ENCODE measurements at places on chromosomes 12 and 14.

DNA sequence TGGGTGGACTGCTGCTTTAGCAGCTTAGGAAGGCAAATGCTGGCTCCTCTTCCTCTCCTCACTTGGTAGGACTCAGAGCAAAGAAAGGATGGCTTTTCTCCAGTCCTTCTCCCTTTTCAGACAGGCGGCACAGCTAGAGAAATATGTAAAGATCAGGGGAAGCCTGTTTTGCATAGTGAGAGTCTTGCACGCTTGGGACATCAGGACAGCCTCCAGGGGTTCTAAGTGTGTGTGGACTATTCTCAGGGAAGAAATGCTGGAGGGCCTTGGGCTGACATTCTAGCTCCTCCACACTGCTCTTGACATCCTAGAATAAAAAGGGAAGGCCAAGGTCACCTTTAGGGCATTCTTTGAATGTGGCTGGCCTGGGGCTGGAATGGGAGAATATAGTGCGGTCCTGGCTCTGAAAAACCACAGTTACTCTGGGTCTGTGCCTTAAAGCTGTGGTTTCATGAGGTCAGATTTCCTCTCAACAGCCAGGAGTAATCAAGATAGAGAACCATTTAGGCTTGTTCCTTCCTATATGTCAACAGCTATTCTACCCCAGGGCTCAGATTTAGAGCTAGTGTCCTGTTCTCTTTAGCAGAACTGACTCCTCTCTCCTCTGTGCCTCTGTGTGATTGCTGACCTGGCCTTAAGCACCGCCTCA, 24.3 kb downstream of the CMA1 start:
- peak; percentile 32 for DNase-seq

DNA sequence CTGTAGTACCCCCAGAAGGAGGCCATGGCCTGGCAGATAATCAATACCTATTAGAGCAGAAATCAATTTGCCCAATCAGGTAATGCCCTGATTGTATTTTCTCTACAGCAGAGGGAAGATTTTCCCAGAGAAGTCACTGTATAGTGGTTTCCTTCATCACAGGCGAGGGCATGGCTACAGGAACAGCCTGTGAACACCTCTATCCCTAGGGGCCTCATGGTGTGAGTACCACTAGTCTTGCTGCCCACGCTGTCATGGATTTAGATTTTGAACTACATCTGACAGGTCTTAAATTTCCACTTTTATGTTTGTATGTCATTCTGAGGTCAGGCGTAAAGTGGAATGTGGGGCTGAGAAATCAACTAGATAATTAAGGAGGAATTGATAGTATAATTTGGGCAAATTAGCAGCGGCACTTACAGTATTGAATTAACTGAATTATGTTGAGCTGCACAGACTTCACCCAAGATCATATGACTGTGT, 42.4 kb upstream of the STXBP6 start:
- no peak for DNase-seq

DNA sequence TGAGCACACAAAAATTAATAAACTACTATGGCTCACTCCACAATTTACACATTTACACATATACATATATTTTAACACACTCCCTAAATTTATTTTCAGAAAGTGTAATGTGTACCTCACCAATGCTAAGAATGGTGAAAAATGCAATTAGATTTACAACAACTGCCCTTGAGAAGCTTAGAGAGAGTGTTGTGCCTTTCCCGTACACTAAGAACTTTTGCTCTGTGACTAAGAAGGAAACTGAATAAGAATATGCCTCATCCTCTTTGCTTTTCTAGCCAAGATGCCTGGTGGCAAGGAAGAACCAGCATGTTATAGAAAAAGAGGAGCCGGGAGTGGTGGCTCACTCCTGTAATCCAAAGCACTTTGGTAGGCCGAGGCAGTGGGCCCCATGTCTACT, 62.3 kb downstream of the SINHCAF start:
- DNase-seq: no peak

DNA sequence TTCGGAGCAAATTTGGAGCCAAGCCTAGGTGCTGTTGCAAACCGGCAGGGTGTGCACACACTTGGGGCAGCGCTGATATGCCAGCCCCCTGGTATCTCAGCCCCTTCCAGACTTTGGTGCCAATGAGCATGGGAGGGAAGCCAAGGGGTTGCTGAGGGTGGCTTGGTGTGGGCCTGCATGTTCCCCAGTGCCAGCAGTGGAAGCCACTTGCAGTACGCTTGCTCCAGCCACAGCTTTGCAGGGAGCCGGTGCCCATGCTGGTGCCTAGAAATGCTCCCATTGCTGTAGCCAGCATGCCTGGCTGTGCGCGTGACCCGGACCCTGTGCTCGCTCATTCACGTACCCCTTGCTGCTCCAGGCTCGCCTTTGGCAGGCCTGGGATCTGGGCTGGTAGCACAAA, 67.1 kb upstream of the DNM1L start:
- no peak for DNase-seq

DNA sequence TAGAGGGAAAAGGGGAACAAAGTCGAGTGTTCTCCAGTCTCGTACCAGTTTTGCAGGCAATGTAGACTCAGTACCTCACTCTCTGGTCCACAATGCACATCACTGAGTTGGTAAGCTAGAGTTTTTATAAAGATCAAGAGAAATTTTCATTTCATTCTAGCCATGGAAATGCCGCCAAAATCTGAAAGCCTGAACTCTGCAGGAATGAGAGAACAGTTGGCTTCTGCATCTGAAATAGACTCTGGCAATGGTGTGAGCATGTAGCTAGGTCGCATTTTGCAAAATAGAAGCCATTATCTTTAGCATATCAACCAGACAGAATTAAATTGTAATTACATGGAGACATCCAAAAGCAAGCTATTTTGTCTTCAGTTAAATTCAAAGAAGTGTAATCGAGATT, 381.0 kb downstream of the NOVA1 start:
- DNase-seq: no peak

DNA sequence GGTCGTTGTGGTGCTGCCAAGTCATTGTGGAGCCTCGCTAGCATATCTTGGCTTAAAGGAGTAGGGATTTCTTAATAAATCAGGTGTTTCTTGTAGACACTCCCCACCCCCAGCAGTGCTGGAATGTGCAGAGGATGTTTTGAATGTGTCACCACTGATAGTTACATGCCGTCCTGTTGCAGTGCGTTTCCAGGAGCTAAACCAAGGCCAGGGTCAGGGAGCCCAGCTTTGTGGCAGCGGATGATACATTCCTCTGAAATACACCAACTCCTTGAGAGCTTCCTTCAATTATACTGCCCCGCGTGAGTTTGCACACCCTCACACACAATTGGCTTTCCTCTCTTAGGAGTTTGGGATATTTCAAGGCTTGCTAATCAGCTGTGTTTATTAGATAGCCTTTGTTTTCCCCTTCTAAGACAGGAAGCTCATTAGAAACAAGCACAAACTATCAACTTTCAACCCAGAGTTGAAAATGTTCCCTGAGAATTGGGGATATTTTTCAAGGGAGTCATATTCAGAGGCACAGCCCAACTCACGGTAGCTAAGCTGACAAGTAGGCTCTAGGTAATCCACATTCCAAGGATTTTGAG, 154.9 kb downstream of the C12orf75 start:
- peak; percentile 81 for DNase-seq

DNA sequence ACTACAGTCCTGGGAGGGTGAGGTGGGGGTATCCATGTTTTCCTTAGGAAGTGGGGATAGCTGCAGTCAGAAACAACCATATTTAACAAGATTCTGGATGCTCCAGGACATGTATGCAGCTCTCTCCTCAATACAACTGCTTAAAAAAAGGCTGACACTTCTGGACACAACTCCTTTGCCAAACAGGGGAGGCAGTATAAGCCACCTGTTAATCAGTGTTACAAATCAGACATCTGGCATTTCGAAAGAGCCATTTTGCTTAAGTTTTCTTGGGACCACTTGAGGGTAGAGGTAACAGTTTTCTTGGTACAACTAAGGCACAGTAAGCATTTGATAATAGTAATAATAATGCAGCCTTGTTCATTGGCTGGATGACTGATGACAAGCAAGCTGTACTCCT, 47.1 kb downstream of the RPGRIP1 start:
- DNase-seq: no peak

DNA sequence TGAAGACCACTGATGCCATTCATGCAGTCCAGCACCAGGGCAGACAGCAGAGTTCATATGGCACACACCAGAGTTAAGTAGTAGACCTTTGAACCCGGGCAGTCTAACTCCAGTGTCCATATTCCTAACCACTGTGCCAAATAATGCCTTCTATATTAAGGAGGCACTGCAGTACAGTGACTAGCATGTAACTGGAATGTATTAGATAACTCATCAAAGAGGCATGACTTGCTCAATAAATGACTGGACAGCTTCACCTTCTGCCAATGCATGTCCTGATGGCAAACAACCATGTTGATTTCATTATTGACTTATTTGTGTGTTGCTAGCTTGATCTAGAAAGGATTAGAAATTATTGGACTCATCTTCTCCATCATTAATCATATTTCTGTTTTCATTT, 40.2 kb downstream of the DACT1 start:
- DNase-seq: no peak

GRCh38 chr12:11879306-11879705, 191.4 kb upstream of the BCL2L14 start:
- peak; percentile 80 for DNase-seq

- DNase-seq: no peak
Measured at GRCh38 chr12:109624467-109624866, 50.9 kb downstream of the MVK start.

DNA sequence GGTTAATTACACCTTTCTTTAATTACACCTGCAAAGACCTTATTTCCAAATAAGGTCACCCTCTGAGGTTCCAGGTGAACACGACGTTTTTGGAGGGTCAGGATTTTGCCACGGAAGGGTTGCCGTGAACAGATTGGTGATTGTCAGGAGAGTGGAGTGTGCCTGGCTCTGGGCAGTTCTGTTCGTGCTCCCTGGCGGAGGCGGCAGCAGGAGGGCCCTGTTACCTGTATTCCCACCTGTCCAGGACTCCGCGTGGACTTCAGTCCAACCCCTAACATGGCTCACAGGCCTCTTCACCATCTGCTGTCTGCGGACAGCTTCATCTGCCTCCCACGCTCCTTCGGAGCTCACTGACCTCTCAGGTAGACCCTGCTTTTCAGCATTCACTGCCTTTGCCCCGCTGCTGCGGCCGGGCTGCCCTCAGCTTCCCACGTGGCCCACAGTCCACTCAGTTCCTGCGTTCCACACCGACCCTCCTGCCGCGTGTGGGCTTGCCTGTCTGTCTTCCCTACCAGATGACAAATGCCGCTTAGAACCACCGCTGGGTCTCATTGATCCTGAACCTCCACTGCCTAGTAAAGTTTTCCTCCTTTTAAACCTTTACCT, 187.5 kb upstream of the DIO3 start:
- no peak for DNase-seq

DNA sequence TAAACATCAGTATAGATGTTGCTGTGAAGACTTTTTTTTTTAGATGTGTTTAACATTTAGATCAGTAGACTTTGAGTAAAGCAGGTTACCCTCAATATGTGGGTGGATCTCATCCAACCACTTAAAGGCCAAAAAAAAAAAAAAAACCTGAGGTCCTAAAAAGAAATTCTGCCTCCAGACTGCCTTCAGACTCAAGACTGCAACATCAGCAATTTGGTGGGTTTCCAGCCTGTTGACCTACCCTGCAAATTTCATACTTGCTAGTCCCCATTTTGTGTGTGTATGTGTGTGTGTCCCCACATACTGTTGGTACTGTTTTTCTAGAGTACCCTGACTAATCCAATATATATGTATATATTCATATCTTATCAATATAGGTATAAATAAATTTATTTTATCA, 55.6 kb downstream of the OSBPL8 start:
- DNase-seq: no peak

GRCh38 chr12:23185346-23185745, 560.4 kb downstream of the ETNK1 start:
- no peak for DNase-seq

GRCh38 chr12:57089271-57090245, 644 bp downstream of the NAB2 start:
- peak; percentile 36 for DNase-seq

DNA sequence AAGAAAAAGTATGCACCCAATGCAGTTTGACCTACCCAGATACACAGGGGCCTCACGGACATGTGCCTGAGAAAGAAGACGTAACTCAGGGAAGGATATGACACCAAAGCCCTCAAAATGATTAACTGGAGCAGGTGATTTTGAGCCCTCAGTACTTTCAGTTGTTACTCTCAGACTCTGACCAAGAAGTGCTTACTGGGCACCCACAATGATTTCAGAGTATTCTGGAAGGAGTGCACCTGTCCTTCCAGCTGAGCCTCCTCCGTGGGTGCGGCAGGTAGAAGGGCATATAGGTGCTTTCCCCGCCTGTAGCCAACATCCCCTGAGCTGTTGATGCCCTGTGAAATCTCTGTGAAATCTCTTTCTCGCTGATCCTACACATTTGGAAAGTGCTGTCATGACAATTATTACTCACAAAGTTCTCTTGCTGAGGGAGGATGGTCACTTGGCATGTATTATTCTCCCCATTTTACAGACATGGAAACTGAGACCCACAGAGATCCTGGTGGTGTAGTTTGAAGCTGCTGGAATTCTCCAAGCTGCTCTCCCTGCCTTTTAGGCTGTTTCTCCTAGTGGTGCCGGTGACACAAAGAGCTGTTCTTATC, 154.3 kb upstream of the CCND2 start:
- DNase-seq: no peak

- DNase-seq: no peak
Measured at GRCh38 chr14:89325299-89325883, 91.6 kb downstream of the FOXN3 start.

DNA sequence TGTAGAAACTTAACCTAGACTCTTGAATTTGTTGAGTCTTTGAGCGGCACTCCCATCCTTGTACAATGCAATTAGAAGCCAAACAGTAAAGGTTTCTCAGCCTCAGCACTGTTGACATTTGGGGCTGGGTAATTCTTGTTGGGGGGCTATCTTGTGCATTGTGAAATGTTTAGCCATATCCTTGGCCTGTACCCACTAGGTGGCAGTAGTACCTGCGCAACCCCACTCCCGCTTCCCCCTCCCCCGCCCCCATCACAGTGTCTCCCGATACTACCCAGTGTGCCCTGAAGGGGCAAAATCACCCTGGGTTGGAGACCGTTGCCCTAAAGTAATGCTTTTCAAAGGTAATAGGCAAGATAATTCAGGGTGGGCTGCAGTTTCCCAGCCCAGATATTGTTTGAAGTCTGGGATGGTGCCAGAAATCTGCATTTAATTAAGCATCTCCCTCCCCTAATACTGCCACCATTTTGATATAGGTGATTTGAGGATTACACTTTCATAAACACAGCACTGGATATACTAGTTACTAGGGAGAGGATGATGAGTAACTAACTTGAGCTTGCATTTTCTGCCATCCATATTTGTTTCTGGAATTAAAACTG, 1.8 kb downstream of the COX6A1 start:
- DNase-seq: peak; percentile 25

GRCh38 chr14:95503365-95504134, 12.9 kb downstream of the SYNE3 start:
- DNase-seq: peak; percentile 21

Data from astrocyte (in vitro differentiated cells and primary cell).